SK-N-SH (cell line): ENCODE measurements at places on chromosomes 2 and 18.

- no peak for DNase-seq
- no peaks in the 10 kb centered on the region for H3K36me3 ChIP-seq
- H3K27me3 ChIP-seq: no peaks in the 10 kb centered on the region
- no peak overlapping the region for H3K27ac ChIP-seq
- no peak overlapping the region for H3K4me3 ChIP-seq
Observed at GRCh38 chr18:49997558-49997957, 184.2 kb upstream of the ACAA2 start.

DNA sequence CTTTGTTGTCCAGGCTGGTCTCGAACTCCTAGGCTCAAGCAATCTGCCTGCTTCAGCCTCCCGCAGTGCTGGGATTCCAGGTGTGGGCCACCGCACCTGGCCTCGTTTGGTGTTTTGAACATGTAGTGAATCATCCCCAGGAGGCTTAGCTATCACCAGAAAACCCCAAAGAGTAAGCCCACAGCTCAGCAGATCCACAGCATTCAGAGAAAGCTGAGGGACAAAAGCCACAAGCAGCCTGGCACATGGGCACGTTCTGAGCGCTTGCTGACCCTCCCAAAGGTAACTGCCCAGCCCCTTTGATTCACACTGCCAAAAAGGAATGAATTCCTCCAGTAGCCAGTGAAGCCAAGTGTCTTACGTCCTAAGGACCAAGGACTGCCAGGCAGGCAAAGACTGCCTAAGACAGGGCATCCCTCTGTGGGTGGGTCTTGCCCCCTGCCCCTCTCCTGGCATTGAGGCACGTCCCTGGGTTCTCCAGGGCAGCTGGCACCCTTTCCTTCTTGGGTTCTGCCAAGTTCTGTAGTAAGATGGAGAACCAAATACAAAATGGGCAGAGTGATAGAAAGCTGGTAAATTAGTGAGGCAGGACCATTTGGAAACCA is 31.7 kb downstream of the MBP start:
- H3K4me1 ChIP-seq: peaks cover 43% of the 10 kb centered on the region
- H3K27ac ChIP-seq: peak overlapping the region; percentile 94
- H3K4me3 ChIP-seq: 0 out of 2 replicates have a peak overlapping the region, but pooled peaks have one; percentile 44
- H3K27me3 ChIP-seq: no peaks in the 10 kb centered on the region
- H3K36me3 ChIP-seq: no peaks in the 10 kb centered on the region
- DNase-seq: no peak

- DNase-seq: no peak
- H3K27me3 ChIP-seq: no peaks in the 10 kb centered on the region
- no peaks in the 10 kb centered on the region for H3K4me1 ChIP-seq
Observed at GRCh38 chr2:158979772-158980171, 11.3 kb downstream of the TANC1 start.

DNA sequence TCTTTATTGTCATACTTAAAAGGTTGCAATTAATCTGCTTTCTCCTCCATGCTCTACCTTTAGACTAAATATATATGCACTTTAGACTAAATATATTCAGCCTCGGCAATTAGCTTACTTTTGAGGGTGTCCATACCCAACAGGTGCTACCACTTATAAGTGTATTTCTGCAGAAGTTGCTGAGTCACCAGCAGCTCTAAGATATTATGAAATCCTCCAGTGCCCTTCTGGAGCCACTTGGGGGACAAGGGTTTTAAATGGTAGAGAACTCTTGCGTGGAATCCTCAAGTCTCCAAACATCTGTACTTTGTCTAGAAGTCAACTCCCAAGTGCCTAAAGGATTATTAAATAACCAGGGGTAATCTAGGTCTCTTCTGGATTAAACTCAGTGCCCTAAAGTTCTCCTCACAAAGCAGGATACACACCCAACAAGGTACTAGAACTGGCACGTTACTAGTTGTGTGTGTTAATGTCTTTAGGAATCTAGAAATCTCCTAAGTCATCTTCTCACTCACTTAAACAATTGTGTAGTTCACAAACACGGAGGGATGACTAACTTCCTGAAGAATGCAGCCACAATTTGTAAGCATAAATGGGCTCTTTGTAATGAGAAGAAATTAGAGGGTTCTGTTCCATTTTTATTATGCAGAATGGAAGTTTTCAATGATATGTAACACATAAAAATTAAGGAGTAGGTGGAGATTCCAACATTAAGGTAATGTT is 159.7 kb downstream of the CD226 start:
- H3K27ac ChIP-seq: peak overlapping the region; percentile 42
- H3K4me3 ChIP-seq: no peak overlapping the region
- H3K36me3 ChIP-seq: no peaks in the 10 kb centered on the region
- H3K4me1 ChIP-seq: peaks cover 19% of the 10 kb centered on the region
- no peak for DNase-seq
